ENCODE measurements at places on chromosomes 2 and 18. TPM values are rescaled to one million over a fixed set of nuclear protein-coding genes. Genes with fewer than 3 reads are reported as not detected.

The CCBE1 gene
- polyA plus RNA-seq: 0.29 TPM

The WNT10A gene
- 0.01 TPM for polyA plus RNA-seq

The CNRIP1 gene
- polyA plus RNA-seq: 12.8 TPM

The CRYBA2 gene
- not detected for polyA plus RNA-seq

The IGFBP5 gene
- polyA plus RNA-seq: 70.6 TPM

The DAW1 gene
- 0.22 TPM for polyA plus RNA-seq

The RGPD4 gene
- not detected for polyA plus RNA-seq

The PIEZO2 gene
- polyA plus RNA-seq: 0.07 TPM

The EGR4 gene
- not detected for polyA plus RNA-seq

The PDIA6 gene
- 24.7 TPM for polyA plus RNA-seq

The MAP3K19 gene
- not detected for polyA plus RNA-seq

The NEUROD1 gene
- polyA plus RNA-seq: not detected

The TNP1 gene
- not detected for polyA plus RNA-seq

The IER3IP1 gene
- polyA plus RNA-seq: 18.0 TPM

The WDR43 gene
- 11.2 TPM for polyA plus RNA-seq

The GKN2 gene
- not detected for polyA plus RNA-seq

The FOXD4L1 gene
- polyA plus RNA-seq: 0.06 TPM

The EVX2 gene
- polyA plus RNA-seq: not detected

The VSNL1 gene
- 5.9 TPM for polyA plus RNA-seq

The QPCT gene
- 0.95 TPM for polyA plus RNA-seq

The ONECUT2 gene
- under 0.01 TPM for polyA plus RNA-seq

The CCDC102B gene
- 2.8 TPM for polyA plus RNA-seq

The LOXL3 gene
- 2.9 TPM for polyA plus RNA-seq

The FAM228A gene
- 1.3 TPM for polyA plus RNA-seq

The IFT172 gene
- 65.7 TPM for polyA plus RNA-seq

The PPP1R1C gene
- 20.9 TPM for polyA plus RNA-seq

The CIDEA gene
- 0.59 TPM for polyA plus RNA-seq

The TMEM182 gene
- polyA plus RNA-seq: 39.4 TPM

The SERPINB11 gene
- not detected for polyA plus RNA-seq

The SH3RF3 gene
- 5.0 TPM for polyA plus RNA-seq

The SPATA3 gene
- polyA plus RNA-seq: not detected

The CYTIP gene
- polyA plus RNA-seq: 0.86 TPM

The RFX8 gene
- polyA plus RNA-seq: 0.16 TPM

The KIF5C gene
- polyA plus RNA-seq: 0.25 TPM

The MC5R gene
- not detected for polyA plus RNA-seq

The ELP2 gene
- 33.7 TPM for polyA plus RNA-seq

The HJURP gene
- polyA plus RNA-seq: 0.22 TPM

The FEV gene
- polyA plus RNA-seq: not detected

The ATAD2B gene
- polyA plus RNA-seq: 5.9 TPM

The CD8B2 gene
- not detected for polyA plus RNA-seq

The TUBB8B gene
- polyA plus RNA-seq: 0.03 TPM

The TEKT4 gene
- polyA plus RNA-seq: not detected

The SKOR2 gene
- not detected for polyA plus RNA-seq

The SIX2 gene
- polyA plus RNA-seq: 1.1 TPM

The GRHL1 gene
- polyA plus RNA-seq: 0.29 TPM

The THSD7B gene
- 0.07 TPM for polyA plus RNA-seq

The CLEC4F gene
- polyA plus RNA-seq: 2.4 TPM

The FSIP2 gene
- polyA plus RNA-seq: 0.22 TPM

The RAX gene
- polyA plus RNA-seq: not detected

The PTPN4 gene
- 3.7 TPM for polyA plus RNA-seq

The GKN1 gene
- not detected for polyA plus RNA-seq

The ST8SIA5 gene
- polyA plus RNA-seq: 2.6 TPM

The RASGRP3 gene
- 14.9 TPM for polyA plus RNA-seq

All from heart right ventricle (tissue), 16 donors.